ENCODE measurements at places on chromosomes 5 and 9.
A peak's percentile ranks its signal among the peaks of the same experiment; 100 is the strongest.

DNA sequence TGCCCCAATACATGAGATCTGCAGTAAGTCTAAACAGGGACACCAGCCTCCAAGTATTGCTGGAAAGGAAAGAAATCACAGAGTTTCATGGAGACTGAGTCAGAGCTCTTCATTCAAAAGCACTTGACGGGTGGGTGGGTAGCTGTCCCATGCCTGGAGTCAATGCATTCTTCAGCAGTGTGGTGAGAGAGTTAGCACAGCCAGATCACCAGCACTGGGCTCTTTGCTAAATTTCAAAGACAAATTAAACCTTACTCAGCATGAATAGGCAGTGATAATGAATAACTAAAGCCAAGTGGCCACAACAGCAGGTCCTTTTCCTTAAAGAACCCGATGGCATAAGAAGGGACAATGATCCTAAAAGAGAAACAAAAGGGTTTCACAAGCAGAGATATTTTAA is 192.4 kb downstream of the ACTL7B start:
- no peak for DNase-seq

- no peak for DNase-seq
Observed at GRCh38 chr5:16609412-16609811, 7.4 kb downstream of the RETREG1 start.

DNA sequence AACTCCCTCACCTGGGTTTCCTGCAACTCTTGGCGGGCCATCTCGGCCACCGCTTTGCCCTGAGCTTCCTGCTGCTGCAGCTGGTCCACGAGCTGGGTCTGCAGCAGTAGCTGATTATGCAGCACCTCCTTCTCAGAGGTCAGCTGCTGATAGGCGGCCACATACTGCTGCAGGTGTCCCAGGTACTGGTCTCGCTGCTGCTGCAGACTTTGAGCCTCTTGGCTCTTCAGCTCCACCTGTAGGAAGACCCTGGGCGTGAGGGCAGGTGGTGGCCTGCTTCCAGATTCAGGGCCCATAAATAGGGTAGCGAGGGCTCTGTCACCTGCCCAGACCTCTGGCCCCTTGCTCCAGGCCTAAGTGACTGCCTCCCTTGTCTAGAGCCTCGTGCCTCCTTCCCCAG is 16.7 kb downstream of the GOLGA2 start:
- DNase-seq = no peak

GRCh38 chr9:7223981-7224380 is 466.2 kb downstream of the KDM4C start:
- no peak for DNase-seq

- DNase-seq = peak; percentile 37
Observed at GRCh38 chr5:134647750-134648424, 698 bp upstream of the SEC24A start.
